Activated CD4-positive, alpha-beta memory T cell treated with anti-CD3 and anti-CD28 coated beads for 36 hours (primary cell): ENCODE measurements at places on chromosomes 2 and 18. TPM values are rescaled to one million over a fixed set of nuclear protein-coding genes. Genes with fewer than 3 reads are reported as not detected.

- H3K36me3 ChIP-seq, result no peaks in the 10 kb centered on the region
- H3K4me3 ChIP-seq, result no peak overlapping the region
- DNase-seq, result no peak
Measured at GRCh38 chr2:138210487-138210886, 246.2 kb downstream of the HNMT start.

GRCh38 chr2:214076527-214076926 is 334.3 kb upstream of the VWC2L start:
- no peaks in the 10 kb centered on the region for H3K4me1 ChIP-seq
- H3K36me3 ChIP-seq, result no peaks in the 10 kb centered on the region
- no peak overlapping the region for H3K27ac ChIP-seq
- H3K27me3 ChIP-seq, result no peaks in the 10 kb centered on the region
- DNase-seq, result no peak

- no peaks in the 10 kb centered on the region for H3K4me1 ChIP-seq
- no peak for DNase-seq
- H3K27ac ChIP-seq, result no peak overlapping the region
- no peaks in the 10 kb centered on the region for H3K36me3 ChIP-seq
- no peak overlapping the region for H3K4me3 ChIP-seq
Measured at GRCh38 chr18:42922363-42922762, 193.1 kb downstream of the RIT2 start.

- no peak overlapping the region for H3K4me3 ChIP-seq
- DNase-seq, result no peak
Measured at GRCh38 chr2:170265321-170265720, 87.4 kb downstream of the MYO3B start.

DNA sequence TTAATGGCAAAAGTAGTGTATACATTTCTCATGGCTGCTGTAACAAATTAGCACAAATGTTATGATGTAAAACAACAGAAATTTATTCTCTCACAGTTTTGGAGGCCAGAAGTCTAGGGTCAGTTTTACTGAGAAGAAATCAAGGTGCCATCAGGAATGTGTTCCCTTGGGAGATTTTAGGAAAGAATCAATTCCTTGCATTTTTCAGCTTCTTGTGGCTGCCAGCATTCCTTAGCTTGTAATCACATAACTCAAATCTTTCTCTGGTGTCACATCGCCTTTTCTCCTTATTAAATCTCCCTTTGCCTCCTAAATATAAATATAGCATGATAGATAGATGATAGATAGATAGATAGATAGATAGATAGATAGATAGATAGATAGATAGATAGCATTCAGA is 307.0 kb upstream of the REG3G start:
- H3K27ac ChIP-seq, result no peak overlapping the region
- no peak for DNase-seq

GRCh38 chr2:118584062-118584749 is 263.2 kb downstream of the EN1 start:
- no peaks in the 10 kb centered on the region for H3K4me1 ChIP-seq
- H3K4me3 ChIP-seq, result no peak overlapping the region
- H3K27ac ChIP-seq, result no peak overlapping the region
- H3K36me3 ChIP-seq, result no peaks in the 10 kb centered on the region

GRCh38 chr2:196372811-196373664 is 201.7 kb upstream of the STK17B start:
- no peak overlapping the region for H3K27ac ChIP-seq
- no peak for DNase-seq
- H3K4me3 ChIP-seq, result no peak overlapping the region
- peaks cover 9% of the 10 kb centered on the region for H3K4me1 ChIP-seq

- DNase-seq, result no peak
- H3K4me1 ChIP-seq, result no peaks in the 10 kb centered on the region
- no peak overlapping the region for H3K27ac ChIP-seq
- H3K27me3 ChIP-seq, result no peaks in the 10 kb centered on the region
Measured at GRCh38 chr2:157760949-157761348, 115.2 kb downstream of the ACVR1 start.

GRCh38 chr2:171432969-171433762 is 624 bp downstream of the METTL8 start:
- no peaks in the 10 kb centered on the region for H3K27me3 ChIP-seq
- H3K4me1 ChIP-seq, result peaks cover 54% of the 10 kb centered on the region
- H3K27ac ChIP-seq, result peak overlapping the region; percentile 92
- peak; percentile 64 for DNase-seq

DNA sequence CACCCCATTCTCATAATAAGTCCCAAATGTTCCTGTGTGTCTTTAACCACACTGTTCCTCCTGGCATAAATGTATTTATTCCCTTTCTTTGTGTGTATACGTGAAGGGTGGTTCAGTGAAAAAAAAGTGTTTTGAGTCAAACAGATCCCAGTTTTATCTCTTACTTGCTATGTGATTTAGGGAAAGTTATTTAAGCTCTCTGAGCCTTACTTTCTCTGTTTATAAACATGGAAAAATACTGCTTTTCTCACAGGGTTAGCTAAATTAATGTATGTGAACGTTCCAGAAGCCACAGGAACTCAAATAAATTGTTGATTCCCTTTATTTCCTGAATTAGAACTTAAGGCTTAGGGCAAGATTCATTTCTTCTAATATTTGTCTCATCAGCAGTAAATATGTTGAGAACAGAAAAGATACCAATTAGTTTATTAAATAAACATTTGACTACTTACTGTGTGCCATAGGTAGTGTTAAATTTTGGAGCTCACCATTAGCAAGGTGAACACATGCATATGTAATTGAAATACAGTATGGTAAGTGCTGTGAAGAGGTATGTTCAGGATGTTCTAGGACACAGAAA is 33.2 kb downstream of the RALBP1 start:
- H3K4me3 ChIP-seq, result no peak overlapping the region
- H3K27ac ChIP-seq, result no peak overlapping the region

DNA sequence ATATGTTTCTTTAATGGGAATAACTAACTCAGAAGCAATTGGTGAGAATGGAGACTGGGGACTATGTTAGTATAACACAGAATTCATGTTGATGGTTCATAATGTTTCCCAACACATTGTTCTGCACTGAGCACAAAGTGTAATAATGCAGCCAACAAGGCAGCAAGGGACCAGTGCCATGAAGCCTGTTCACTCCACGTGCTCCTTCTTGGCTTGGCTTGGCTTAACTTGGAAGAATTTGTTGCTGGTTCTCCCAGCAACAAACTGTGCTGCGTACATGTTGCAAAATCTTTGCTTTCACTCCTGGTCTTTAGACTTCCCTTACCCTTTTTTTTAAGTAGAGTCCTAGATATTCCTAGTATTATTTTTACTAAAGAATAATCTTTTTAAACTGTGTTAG is 129.7 kb downstream of the MAP3K20 start:
- DNase-seq, result no peak
- H3K36me3 ChIP-seq, result no peaks in the 10 kb centered on the region
- peaks cover 6% of the 10 kb centered on the region for H3K27me3 ChIP-seq
- no peaks in the 10 kb centered on the region for H3K4me1 ChIP-seq
- no peak overlapping the region for H3K4me3 ChIP-seq

DNA sequence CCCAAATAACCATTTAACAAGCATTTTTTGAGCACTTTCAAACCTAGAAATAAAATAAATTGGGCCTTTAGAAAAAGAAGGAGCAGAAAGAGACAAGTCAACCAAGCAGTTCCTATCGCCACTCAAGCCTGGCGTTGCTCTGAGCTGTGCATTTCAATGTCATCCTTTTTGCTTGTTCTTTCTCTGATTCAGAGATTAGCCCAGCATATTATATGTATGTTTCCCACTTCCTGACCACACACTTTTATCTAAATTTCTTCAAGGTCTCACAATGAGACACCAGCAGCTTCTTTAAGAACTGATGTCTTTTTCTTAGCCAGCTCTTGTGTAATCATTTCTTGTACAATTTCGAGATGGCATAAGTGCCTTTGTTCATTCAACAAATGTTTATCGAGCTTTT is 344.5 kb upstream of the ID2 start:
- H3K4me3 ChIP-seq, result no peak overlapping the region
- peaks cover 16% of the 10 kb centered on the region for H3K4me1 ChIP-seq
- H3K27ac ChIP-seq, result no peak overlapping the region
- peak; percentile 62 for DNase-seq
- H3K27me3 ChIP-seq, result no peaks in the 10 kb centered on the region

The LANCL1 gene
- 39.1 TPM for total RNA-seq

The AMER3 gene
- total RNA-seq, result not detected

The TUBA3D gene
- total RNA-seq, result not detected

The WNT6 gene
- total RNA-seq, result 0.31 TPM

The ARHGAP25 gene
- total RNA-seq, result 87.7 TPM
